ENCODE measurements at places on chromosomes 2 and 18.
A peak's percentile ranks its signal among the peaks of the same experiment; 100 is the strongest.

- DNase-seq, result no peak
These were observed 375.2 kb downstream of the TRIB2 start for GRCh38 chr2:13091861-13092378.

GRCh38 chr2:197307933-197308521 lies 2.6 kb downstream of the ANKRD44 start:
- no peak for DNase-seq

DNA sequence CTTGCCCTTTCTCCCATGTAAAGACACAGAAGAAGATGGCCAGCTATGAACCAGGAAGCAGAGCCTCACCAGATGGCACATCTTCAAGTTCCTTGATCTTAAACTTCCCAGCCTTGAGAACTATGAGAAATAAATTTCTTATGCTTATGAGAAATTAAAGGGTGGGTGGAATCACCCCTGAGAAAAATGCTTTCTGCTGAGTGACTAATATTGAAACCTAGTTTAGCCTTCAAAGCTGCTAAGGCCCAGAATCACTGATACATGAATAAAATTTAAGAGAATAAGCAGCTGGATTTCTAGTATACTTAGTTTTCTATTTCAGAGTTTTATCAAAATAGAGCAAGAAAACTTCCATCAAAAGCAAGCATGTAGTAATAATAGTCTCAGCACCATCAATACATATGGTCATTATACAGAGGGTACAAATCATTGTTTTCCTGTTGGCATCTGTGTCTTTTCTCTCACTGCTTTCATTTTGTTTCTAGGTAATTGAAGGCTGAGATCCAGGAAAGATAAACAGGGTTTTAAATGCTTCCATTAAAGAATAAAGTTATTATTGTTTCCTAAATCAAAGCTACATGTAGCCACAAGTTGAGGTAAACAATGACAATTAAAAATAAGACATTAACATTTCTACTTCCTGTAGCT lies 53.3 kb upstream of the COL5A2 start:
- DNase-seq, result no peak

GRCh38 chr2:181106789-181107627 lies 126.6 kb downstream of the UBE2E3 start:
- DNase-seq, result no peak

- DNase-seq, result no peak
These were observed 232.8 kb upstream of the HS6ST1 start for GRCh38 chr2:128551435-128551834.

- DNase-seq, result no peak
These were observed 136.4 kb downstream of the SOCS6 start for GRCh38 chr18:70425236-70425635.

DNA sequence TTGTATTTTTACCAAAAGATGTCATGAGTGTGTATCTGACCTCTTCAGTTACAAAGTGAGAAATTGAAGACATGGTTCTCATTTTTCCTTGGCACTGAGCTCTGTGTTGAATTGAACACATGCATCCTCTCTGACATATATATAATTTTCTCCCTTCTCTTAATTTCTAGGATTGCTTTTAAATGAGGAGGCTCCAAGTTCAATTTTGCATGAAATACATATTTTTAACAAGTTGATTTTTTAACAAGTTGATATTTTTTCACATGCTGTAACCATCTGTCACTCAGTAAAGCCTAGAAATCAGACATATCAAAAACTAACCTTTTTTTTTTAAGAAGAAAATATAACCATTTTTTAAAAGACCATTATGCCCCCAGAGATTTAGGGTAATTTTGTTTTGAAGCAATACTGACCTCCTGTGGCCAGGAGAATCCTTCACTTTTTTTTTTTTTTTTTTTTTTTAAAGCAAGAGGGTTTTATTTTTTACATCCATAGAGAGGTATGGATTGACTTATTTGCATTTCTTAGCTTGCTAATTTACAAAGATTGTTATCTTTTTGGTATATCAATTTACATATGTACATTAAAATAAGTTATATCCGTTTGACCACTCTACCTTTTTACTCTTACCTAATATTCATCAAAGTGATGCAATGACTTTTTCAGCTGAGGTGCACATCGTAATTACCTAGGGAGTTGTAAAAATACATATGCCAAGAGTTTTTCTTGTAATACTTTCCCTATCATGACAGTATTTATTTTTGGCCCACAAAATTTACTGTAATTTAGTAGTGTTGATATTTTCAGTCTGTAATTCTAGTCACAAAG lies 161.8 kb downstream of the SOCS6 start:
- peak; percentile 18 for DNase-seq

- DNase-seq, result no peak
These were observed 176.8 kb downstream of the ZNF407 start for GRCh38 chr18:74774486-74774885.

- DNase-seq, result no peak
These were observed 23.1 kb downstream of the COL3A1 start for GRCh38 chr2:188997263-188997662.

DNA sequence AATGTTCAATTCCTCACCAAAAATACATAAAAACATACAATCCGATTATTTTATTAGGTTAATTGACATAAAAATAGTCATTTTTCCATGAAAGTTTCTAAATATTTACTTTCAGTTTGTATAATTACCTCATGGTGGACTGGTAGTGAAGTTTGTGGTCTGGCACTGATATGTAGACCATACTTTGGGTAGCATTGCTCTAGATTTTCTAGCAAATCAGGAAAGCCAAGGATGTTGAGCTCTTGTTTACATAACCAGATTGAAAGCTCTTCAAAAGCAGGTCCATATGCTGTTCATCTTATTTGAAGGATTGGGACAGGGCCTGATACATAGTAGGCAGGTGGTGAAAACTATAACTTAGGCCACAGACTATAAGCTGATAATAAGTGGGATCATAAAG lies 61.8 kb downstream of the COMMD1 start:
- DNase-seq, result no peak

- DNase-seq, result no peak
These were observed 7.5 kb downstream of the SH3RF3 start for GRCh38 chr2:109136542-109136941.

- DNase-seq, result no peak
These were observed 220.5 kb upstream of the ID2 start for GRCh38 chr2:8461341-8461740.

GRCh38 chr2:1698188-1698945 lies 45.9 kb downstream of the PXDN start:
- DNase-seq, result no peak

GRCh38 chr2:73838889-73839534 lies 10.3 kb downstream of the STAMBP start:
- DNase-seq, result no peak

GRCh38 chr18:46414863-46415262 lies 242.2 kb downstream of the LOXHD1 start:
- no peak for DNase-seq

DNA sequence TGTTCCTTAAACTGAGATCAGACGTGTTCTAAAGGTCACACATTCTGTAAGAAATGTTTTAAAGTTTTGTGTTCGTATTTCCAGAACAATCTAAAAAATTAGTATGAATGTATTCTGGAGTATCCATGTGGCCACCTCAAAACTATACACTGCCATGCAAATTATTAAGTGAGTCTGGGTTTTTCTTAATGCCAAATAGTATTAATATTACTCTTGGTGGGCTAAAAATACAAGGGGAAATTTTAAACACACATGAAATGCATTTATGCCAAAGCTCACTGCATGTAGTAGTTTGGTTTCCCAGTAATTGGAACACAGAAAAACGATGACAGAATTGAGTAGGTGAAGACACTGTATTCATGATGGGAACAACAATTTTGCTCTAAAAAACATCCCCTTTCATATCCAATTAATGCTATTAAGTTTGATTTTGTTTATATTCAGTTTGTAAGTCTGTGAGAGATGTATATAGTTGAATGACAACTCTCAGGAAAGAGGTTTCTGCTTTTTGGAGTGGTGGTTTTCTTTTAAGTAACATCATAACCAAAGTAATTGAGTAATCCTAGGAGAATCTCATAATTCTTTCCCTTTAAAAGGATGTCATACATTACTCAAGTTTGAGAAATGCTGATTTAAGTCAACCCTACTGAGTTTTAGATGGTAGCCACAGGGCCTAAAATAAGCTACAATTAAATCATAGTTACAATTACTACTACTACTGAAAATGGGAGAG lies 75.7 kb upstream of the CDCA7 start:
- DNase-seq, result no peak

DNA sequence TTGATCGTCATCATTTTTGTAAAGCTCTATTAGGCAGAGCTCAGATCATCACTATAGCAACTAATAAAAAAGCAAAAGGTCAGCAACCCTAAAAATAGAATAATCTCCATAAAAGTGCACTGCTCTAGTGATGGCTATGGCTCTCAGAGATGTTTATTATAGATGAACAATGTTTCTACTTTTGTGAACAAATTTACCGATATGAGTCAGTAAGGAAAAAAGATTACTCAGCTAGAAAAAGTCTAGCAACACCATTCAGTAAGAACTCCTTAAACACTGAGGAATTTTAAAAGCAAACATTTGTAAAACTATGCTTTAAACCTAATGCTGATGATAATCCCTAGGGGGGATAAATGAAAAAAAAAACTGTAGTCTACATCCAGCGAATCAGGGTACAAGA lies 69.6 kb downstream of the ACVR1C start:
- no peak for DNase-seq

GRCh38 chr2:239153806-239154591 lies 246.8 kb downstream of the HDAC4 start:
- DNase-seq, result no peak
